ENCODE measurements at places on chromosomes 4 and X. TPM values are rescaled to one million over a fixed set of nuclear protein-coding genes. Genes with fewer than 3 reads are reported as not detected.

The TLR3 gene
- 0.10 TPM for total RNA-seq

The RAI2 gene
- total RNA-seq, result 0.43 TPM

The TLR2 gene
- total RNA-seq, result 1.6 TPM

The VGLL1 gene
- total RNA-seq, result not detected

The IQCM gene
- not detected for total RNA-seq

The DCAF12L1 gene
- not detected for total RNA-seq

The NLRP2B gene
- not detected for total RNA-seq

The PABPC5 gene
- not detected for total RNA-seq

The VCX3B gene
- not detected for total RNA-seq

The FAT4 gene
- total RNA-seq, result not detected

The SH3RF1 gene
- 0.24 TPM for total RNA-seq

The SMIM43 gene
- total RNA-seq, result not detected

GRCh38 chrX:13298836-13299235 lies 21.0 kb downstream of the ATXN3L start:
- peaks cover 4% of the 10 kb centered on the region for H3K36me3 ChIP-seq
- DNase-seq, result no peak
- H3K27ac ChIP-seq, result no peak overlapping the region
- H3K4me1 ChIP-seq, result peaks cover 21% of the 10 kb centered on the region

- no peak overlapping the region for H3K4me3 ChIP-seq
- peaks cover 7% of the 10 kb centered on the region for H3K27me3 ChIP-seq
- no peaks in the 10 kb centered on the region for H3K36me3 ChIP-seq
- no peak for DNase-seq
- peaks cover 2% of the 10 kb centered on the region for H3K4me1 ChIP-seq
Observed at GRCh38 chrX:24283127-24283794, 30.6 kb downstream of the SUPT20HL2 start.

DNA sequence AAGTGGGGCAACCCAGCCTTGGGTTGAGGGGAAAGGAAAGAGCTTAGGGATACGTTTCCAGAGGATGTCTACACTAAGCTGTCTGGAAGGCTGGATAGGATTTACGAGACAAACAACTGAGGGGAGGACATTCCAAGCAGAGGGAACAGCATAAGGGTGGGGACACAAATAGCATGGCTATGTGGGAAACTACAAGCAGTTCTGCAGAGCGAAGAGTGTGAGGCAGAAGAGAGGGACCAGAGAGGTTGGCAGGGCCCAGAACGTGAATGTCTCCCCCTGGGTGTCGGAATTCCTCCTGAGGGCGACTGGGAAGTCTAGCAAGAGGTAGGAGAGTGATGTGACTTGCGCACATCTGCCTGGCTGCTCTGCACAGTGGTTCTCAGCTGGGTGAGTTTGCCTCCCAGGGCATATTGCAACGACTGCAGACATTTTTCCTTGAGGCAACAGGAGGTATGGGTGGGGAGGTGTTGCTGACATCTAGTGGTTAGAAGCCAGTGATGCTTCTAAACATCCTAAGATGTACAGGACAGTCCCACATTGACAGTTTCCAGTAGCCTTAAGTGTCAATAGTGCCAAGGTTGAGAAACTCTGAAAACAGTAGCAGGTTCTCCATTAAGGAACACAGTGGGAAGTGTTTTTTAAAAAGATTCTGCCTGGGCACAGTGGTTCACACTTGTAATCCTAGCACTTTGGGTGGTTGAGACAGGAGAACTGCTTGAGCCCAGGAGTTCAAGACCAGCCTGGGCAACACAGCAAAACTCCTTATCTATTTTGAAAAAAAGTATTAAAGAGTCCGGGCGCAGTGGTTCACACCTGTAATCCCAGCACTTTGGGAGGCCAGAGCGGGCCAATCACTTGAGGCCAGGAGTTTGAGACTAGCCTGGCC lies 9.2 kb downstream of the NDUFA1 start:
- H3K4me3 ChIP-seq, result no peak overlapping the region
- peaks cover 9% of the 10 kb centered on the region for H3K4me1 ChIP-seq
- H3K27ac ChIP-seq, result peak overlapping the region; percentile 5
- no peaks in the 10 kb centered on the region for H3K27me3 ChIP-seq

GRCh38 chr4:85738721-85739120 lies 263.8 kb downstream of the ARHGAP24 start:
- no peaks in the 10 kb centered on the region for H3K36me3 ChIP-seq
- no peak overlapping the region for H3K27ac ChIP-seq
- H3K27me3 ChIP-seq, result no peaks in the 10 kb centered on the region
- H3K4me3 ChIP-seq, result no peak overlapping the region
- H3K4me1 ChIP-seq, result no peaks in the 10 kb centered on the region

DNA sequence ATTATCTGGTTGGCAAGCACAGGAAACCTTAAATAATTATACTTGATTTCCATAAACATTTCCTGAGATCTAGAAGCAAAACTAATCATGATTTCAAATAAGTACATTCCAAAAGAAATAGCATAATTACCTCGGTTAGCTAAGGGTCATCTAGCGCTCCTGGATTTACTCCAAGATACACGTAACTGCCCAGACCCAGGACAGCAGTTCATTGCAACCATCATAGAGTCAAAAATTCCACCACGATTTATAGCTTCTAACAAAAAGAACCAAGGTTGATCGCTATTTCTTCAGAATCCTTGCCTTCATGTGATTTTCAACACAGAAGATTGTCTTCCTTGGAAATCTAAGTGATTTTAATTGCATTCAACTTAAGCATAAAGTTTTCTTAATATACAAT lies 1235.5 kb upstream of the TENM3 start:
- no peak overlapping the region for H3K4me3 ChIP-seq
- DNase-seq, result no peak
- H3K27me3 ChIP-seq, result no peaks in the 10 kb centered on the region
- no peaks in the 10 kb centered on the region for H3K4me1 ChIP-seq
- no peaks in the 10 kb centered on the region for H3K36me3 ChIP-seq
- H3K27ac ChIP-seq, result no peak overlapping the region

GRCh38 chr4:139682309-139682708 lies 16.7 kb downstream of the MGST2 start:
- no peak overlapping the region for H3K4me3 ChIP-seq
- H3K27me3 ChIP-seq, result no peaks in the 10 kb centered on the region
- no peaks in the 10 kb centered on the region for H3K36me3 ChIP-seq
- DNase-seq, result no peak

DNA sequence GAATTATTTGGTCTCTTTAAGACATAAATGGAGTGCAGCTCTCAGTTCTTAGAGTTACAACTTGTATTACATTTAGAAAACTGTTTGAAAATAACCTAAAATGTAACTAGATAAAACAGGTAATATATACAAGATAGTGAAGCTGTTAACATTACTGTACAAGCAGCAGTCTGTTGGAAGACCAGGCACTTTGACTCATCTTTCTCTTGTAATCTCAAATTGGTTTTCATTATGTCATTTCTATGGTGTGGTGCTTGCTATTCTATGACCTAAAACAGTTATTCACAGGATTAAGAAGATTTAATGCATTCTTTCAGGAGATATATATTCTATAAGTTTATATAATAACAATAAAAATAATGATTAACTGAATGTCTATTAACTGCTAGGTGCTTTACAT lies 282.5 kb upstream of the PITX2 start:
- no peak for DNase-seq
- no peaks in the 10 kb centered on the region for H3K4me1 ChIP-seq
- H3K4me3 ChIP-seq, result no peak overlapping the region
- H3K36me3 ChIP-seq, result no peaks in the 10 kb centered on the region
- peaks cover 1% of the 10 kb centered on the region for H3K27me3 ChIP-seq

- peaks cover 18% of the 10 kb centered on the region for H3K36me3 ChIP-seq
- peaks cover 13% of the 10 kb centered on the region for H3K4me1 ChIP-seq
- no peak overlapping the region for H3K4me3 ChIP-seq
- no peak for DNase-seq
- no peaks in the 10 kb centered on the region for H3K27me3 ChIP-seq
Observed at GRCh38 chr4:55859711-55860110, 6.3 kb downstream of the EXOC1 start.

GRCh38 chr4:162046135-162046534 lies 117.7 kb downstream of the FSTL5 start:
- DNase-seq, result no peak
- H3K4me1 ChIP-seq, result no peaks in the 10 kb centered on the region
- H3K36me3 ChIP-seq, result no peaks in the 10 kb centered on the region
- H3K4me3 ChIP-seq, result no peak overlapping the region

DNA sequence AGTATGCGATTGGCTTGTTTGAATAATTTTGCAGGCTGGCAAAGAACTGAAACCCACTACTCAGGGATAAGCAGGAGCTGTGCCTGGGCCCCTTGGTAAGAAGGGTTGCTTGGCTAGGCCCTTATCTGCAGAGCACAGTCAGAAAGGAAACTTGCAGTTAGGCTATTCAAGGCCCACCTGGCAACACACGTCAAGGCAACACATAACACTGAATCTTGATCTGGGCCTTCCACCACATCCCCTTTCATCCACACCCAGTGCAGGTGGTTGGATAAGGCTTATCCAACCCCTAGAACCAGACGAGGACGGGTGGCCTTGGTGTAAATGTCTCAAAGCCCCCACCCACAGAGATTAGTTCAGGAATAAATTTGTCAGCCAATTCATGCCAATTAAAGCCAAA lies 72.8 kb upstream of the NEIL3 start:
- no peaks in the 10 kb centered on the region for H3K4me1 ChIP-seq
- no peak overlapping the region for H3K4me3 ChIP-seq
- H3K27ac ChIP-seq, result no peak overlapping the region
- DNase-seq, result no peak
- H3K27me3 ChIP-seq, result no peaks in the 10 kb centered on the region
- H3K36me3 ChIP-seq, result no peaks in the 10 kb centered on the region

- H3K4me1 ChIP-seq, result no peaks in the 10 kb centered on the region
- H3K27ac ChIP-seq, result no peak overlapping the region
- peaks cover 6% of the 10 kb centered on the region for H3K27me3 ChIP-seq
- DNase-seq, result no peak
- no peak overlapping the region for H3K4me3 ChIP-seq
Observed at GRCh38 chr4:128649575-128650205, 159.8 kb upstream of the JADE1 start.

GRCh38 chr4:153620352-153620751 lies 63.7 kb upstream of the TLR2 start:
- peaks cover 62% of the 10 kb centered on the region for H3K36me3 ChIP-seq
- H3K4me1 ChIP-seq, result peaks cover 27% of the 10 kb centered on the region
- no peak overlapping the region for H3K4me3 ChIP-seq
- H3K27ac ChIP-seq, result no peak overlapping the region
- no peak for DNase-seq

GRCh38 chr4:146099585-146099984 lies 75.9 kb upstream of the LSM6 start:
- no peaks in the 10 kb centered on the region for H3K36me3 ChIP-seq
- peaks cover 17% of the 10 kb centered on the region for H3K27me3 ChIP-seq
- H3K4me1 ChIP-seq, result no peaks in the 10 kb centered on the region

- no peak for DNase-seq
- H3K4me1 ChIP-seq, result no peaks in the 10 kb centered on the region
- no peaks in the 10 kb centered on the region for H3K27me3 ChIP-seq
- H3K4me3 ChIP-seq, result no peak overlapping the region
- no peaks in the 10 kb centered on the region for H3K36me3 ChIP-seq
- H3K27ac ChIP-seq, result no peak overlapping the region
Observed at GRCh38 chr4:138078751-138079520, 163.2 kb downstream of the SLC7A11 start.

DNA sequence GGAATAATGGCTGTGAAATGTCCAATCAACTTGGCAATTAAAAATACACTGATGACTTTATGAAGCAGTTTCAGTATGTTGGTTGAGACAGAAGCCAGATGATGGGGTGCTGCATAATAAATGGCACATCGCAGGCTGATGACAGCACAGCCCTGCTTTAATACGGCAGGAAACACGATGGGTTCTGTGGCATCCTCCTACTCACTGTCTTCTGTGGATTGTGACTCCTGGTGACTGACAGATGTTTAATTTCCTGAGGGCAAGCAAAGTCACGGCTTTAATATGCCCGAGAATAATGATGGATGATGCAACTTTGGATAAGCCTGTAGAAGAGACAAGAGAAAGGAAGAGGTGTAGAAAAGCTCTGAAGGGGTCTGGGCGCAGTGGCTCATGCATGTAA lies 295.4 kb downstream of the TRIML1 start:
- no peaks in the 10 kb centered on the region for H3K4me1 ChIP-seq
- no peak overlapping the region for H3K27ac ChIP-seq
- no peak overlapping the region for H3K4me3 ChIP-seq
- H3K36me3 ChIP-seq, result no peaks in the 10 kb centered on the region
- DNase-seq, result no peak

- no peaks in the 10 kb centered on the region for H3K27me3 ChIP-seq
- no peak for DNase-seq
- no peak overlapping the region for H3K27ac ChIP-seq
- no peaks in the 10 kb centered on the region for H3K36me3 ChIP-seq
Observed at GRCh38 chr4:126051689-126052424, 737.1 kb downstream of the FAT4 start.

DNA sequence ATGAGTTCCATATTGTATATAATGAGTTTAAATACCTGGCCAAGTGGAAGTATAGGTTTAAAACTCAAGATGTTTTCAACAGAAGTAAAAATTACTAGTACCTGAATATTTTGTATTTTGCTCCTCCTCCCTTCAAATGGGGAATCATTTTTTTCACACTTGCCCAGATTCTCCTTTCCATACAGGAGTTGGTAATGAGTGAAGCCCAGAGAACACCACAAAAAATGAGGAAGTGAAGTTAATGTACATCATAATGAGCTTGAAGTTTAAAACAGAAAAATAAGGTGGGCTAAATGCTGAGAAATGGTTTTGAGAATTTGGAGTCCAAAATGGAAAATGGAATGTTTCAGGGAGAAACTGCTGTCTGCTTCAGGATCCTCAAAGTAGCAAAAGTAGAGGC lies 364.8 kb upstream of the EMCN start:
- DNase-seq, result no peak
- peaks cover 4% of the 10 kb centered on the region for H3K36me3 ChIP-seq

DNA sequence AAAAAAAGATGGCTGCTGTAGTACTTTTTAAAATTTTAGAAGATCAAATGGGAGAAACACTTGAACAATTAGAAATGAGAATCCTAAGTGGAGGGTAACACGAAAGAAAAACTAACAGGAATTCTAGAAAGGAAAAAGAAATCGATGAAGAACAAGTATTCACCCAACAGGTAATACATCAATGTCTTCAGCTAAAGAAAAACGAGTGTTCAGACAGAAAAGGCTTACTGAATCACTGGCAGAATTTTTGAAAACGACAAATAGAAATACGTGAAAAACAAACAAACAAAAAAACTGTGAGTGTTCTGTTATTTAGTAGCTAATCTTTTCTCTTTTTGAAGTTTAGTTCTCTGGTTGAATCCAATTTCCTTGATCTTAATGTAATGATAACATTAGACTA lies 1.8 kb downstream of the MAD2L1 start:
- H3K4me1 ChIP-seq, result peaks cover 59% of the 10 kb centered on the region
- DNase-seq, result no peak
- peak overlapping the region; percentile 70 for H3K27ac ChIP-seq
- peak overlapping the region; percentile 57 for H3K4me3 ChIP-seq
- no peaks in the 10 kb centered on the region for H3K27me3 ChIP-seq

GRCh38 chrX:154717824-154718223 lies 33.1 kb downstream of the GAB3 start:
- no peak overlapping the region for H3K4me3 ChIP-seq
- H3K27ac ChIP-seq, result peak overlapping the region; percentile 87
- no peaks in the 10 kb centered on the region for H3K27me3 ChIP-seq
- peaks cover 50% of the 10 kb centered on the region for H3K4me1 ChIP-seq
- DNase-seq, result peak; percentile 17
- no peaks in the 10 kb centered on the region for H3K36me3 ChIP-seq

GRCh38 chr4:3079694-3080123 lies 5.2 kb downstream of the HTT start:
- H3K27me3 ChIP-seq, result no peaks in the 10 kb centered on the region
- no peak for DNase-seq
- no peak overlapping the region for H3K27ac ChIP-seq
- peaks cover 14% of the 10 kb centered on the region for H3K36me3 ChIP-seq
- H3K4me1 ChIP-seq, result peaks cover 55% of the 10 kb centered on the region
